Activated naive CD8-positive, alpha-beta T cell treated with anti-CD3 and anti-CD28 coated beads, Interleukin-2, amount 50 U/mL, for 24 hours (primary cell): ENCODE measurements at places on chromosomes 11 and 22.

DNA sequence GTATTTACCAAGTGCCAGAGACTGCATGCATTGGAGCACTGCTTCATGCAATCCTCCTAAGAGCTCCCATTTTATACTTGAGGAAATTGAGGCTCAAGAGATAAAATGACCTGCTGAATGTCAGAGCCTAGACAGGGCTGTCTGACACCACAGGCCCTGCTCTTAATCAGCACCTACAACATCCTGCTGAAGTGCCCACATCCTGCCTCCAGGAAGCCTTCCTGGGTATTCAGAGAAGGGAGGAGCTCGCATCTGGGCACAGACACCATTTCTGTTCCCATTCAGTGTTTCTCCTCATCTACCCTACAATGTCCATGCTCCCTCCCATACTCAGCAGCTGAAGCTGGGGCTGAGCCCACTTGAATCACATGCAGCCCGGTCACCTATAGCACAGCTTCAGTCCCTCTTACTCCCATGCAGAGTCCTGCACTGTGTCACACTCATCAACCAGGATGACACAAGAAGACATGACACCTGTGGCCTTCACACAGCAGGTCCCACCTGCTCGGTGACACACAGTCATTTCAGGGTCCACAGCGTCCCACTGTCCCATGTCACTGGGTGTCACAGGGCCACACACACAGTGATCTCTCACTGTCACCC lies 53.1 kb downstream of the PDE2A start:
- H3K27me3 ChIP-seq: peaks cover 1% of the 10 kb centered on the region
- H3K27ac ChIP-seq: no peak overlapping the region
- DNase-seq: no peak
- no peaks in the 10 kb centered on the region for H3K36me3 ChIP-seq
- peaks cover 16% of the 10 kb centered on the region for H3K4me1 ChIP-seq

DNA sequence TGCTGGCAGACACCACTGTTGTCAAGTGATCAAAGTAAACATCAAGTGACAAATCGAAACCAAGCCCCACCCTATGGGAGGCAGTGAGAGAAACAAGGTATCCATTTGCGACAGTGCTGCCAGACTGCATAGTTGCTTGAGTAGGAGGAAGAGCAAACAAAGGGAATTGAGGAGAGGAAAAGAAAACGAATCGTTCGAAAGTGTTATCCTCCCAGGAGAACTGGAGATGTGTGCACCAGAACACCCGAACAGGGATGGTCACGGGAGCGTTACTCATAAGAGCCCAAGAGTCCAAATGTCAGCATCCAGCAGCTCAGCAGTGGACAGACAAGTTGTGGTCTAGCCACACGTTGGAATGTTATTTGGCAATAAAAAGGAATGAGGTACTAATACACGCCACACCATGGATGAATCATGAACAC lies 58.4 kb upstream of the NUP50 start:
- H3K36me3 ChIP-seq: no peaks in the 10 kb centered on the region
- no peaks in the 10 kb centered on the region for H3K4me1 ChIP-seq
- no peak overlapping the region for H3K27ac ChIP-seq
- H3K4me3 ChIP-seq: no peak overlapping the region

- no peak for DNase-seq
- H3K4me3 ChIP-seq: no peak overlapping the region
- H3K36me3 ChIP-seq: no peaks in the 10 kb centered on the region
These were observed 516.2 kb downstream of the TBC1D22A start for GRCh38 chr22:47278655-47279054.

- peaks cover 12% of the 10 kb centered on the region for H3K27me3 ChIP-seq
- no peak for DNase-seq
- no peaks in the 10 kb centered on the region for H3K36me3 ChIP-seq
- no peak overlapping the region for H3K27ac ChIP-seq
These were observed 80.8 kb upstream of the ANO1 start for GRCh38 chr11:69997352-69997751.

GRCh38 chr11:126419801-126420697 lies 64.6 kb downstream of the ST3GAL4 start:
- peaks cover 10% of the 10 kb centered on the region for H3K27me3 ChIP-seq
- no peak overlapping the region for H3K27ac ChIP-seq
- H3K4me1 ChIP-seq: peaks cover 19% of the 10 kb centered on the region
- no peak for DNase-seq

DNA sequence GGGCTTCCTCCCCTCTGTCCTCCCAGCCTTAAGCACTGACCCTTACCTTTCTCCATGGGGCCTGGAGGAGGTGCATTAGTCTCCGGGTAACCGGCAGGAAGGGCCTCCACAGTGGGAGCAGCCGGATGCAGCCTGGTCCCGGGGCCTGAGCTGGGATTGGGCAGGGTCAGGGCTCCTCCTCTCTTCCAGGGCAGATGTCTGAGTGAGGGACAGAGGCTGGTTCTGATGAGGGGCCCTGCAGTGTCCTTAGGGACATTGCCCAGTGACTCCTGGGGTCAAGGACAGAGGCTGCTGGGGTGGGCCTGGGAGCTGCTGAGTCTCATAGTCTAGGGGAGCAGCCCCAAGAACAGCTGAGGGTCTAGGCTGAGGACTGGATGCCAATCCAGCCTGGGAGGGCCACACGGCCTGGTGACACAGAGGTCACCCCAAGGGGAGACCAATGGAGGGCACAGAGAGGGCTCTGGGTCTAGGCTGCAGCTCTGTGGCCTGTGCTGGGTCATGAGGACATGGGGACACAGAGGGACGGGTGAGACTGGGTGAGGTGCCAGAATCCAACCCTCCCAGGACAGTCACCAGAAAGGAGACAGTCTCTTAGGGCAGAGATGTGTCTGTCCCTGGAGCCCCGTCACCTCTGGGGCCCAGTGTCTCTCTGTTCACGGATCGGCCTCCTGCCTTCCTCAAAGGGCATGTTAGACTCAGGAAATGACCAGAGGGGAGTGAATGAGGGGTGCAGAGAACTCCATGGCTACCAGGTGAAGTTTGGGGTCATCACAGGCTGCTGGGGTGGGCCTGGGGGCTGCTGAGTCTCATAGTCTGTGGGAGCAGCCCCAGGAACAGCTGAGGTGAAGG lies 6.5 kb downstream of the IGLL5 start:
- peaks cover 18% of the 10 kb centered on the region for H3K27me3 ChIP-seq
- peaks cover 4% of the 10 kb centered on the region for H3K4me1 ChIP-seq
- H3K4me3 ChIP-seq: peak overlapping the region; percentile 34
- no peaks in the 10 kb centered on the region for H3K36me3 ChIP-seq
- DNase-seq: no peak

- no peak overlapping the region for H3K4me3 ChIP-seq
- no peak for DNase-seq
- peaks cover 16% of the 10 kb centered on the region for H3K4me1 ChIP-seq
- H3K36me3 ChIP-seq: no peaks in the 10 kb centered on the region
- H3K27ac ChIP-seq: no peak overlapping the region
These were observed 13.1 kb upstream of the DDX6 start for GRCh38 chr11:118804094-118804493.

DNA sequence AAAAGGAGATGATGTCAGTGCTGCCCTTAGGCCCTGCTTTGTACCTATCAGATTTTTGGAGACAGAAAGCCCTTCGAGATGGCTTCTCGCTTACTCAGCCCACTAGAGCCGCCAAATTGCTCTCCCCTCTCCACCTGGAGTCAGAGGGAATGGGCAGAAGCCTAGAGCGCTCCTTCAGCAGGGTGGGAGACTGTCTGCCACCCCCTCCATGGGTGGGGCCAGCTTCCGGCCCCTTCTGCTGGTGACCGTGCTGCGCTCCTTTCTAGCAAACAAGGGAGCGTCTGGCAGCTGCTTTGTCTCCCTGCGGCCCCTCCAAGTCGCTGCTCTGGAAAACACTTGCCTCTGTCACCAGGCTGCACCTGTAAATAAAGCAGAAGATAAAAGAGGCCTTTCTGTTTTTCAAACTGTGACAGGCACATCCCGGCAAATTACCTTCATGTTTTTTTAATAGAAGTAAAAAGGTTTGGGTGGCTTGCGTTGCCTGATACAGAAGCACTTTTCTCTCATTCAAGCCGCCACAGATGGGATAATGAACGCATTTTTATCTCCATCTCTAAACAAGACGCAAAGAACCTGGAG lies 145.7 kb upstream of the NECTIN1 start:
- no peak for DNase-seq
- no peaks in the 10 kb centered on the region for H3K4me1 ChIP-seq
- H3K27me3 ChIP-seq: peaks cover 7% of the 10 kb centered on the region
- no peak overlapping the region for H3K27ac ChIP-seq
- no peaks in the 10 kb centered on the region for H3K36me3 ChIP-seq

- no peaks in the 10 kb centered on the region for H3K36me3 ChIP-seq
- no peaks in the 10 kb centered on the region for H3K4me1 ChIP-seq
- H3K27ac ChIP-seq: no peak overlapping the region
- H3K27me3 ChIP-seq: peaks cover 26% of the 10 kb centered on the region
These were observed 14.3 kb upstream of the ACCSL start for GRCh38 chr11:44033411-44033850.

DNA sequence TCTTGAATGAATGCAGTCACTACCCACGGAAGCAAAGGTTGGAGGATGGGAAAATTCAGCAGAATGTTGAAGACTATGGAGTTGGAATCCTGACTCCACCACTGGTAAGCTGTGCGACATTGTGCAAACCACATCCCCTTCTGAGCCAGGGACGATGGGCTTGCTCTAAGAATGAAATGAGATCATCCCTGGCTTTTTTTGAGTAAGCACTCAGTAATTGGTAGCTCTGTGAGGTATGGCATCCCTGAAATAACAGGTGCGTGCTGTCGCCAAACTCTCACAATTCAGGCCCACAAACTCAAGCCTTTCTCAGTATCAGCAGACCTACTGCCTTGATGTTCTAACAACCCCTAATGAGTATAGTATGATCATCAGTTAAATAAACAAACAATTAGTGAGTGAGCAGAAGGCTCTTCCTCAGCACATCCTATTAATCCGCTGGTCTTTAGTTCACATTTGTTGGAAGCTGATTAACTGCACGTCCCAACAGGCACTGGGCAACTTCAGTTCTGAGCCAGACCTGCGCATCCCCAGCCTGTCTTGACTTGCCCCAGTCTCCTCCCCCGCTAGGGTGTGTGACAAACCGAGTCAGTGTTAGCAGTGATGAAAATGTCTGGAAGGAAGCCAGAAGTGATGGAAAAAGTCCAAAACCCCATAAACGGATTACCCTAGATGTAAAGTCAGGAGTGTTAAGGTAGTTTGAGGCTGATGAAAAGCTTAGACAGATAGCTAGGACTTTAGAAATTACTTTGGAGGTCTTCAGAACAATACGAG lies 235.5 kb downstream of the GRIK4 start:
- H3K27ac ChIP-seq: no peak overlapping the region
- H3K4me1 ChIP-seq: no peaks in the 10 kb centered on the region
- no peaks in the 10 kb centered on the region for H3K36me3 ChIP-seq
- no peak overlapping the region for H3K4me3 ChIP-seq
- peaks cover 3% of the 10 kb centered on the region for H3K27me3 ChIP-seq
- DNase-seq: no peak

DNA sequence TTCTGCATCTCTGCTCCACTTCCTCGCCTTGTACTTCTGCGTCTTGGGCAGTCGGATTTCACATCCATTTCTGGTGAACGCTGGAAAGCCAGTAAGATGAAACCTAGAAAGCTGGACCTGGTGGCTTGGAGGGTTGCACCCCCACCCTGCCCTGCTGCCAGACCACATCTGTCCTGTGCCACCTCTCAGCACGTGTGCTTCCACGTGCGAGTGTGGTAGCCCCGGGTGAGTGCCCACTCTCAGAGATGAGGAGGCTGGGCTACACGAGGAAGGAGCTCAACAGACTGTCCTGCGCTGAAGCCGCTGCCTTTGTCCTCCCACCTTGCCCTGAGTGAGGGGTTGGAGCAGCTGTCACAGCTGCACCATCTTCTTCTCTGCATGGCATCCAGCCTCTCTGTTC lies 77.5 kb downstream of the NTM start:
- H3K36me3 ChIP-seq: no peaks in the 10 kb centered on the region
- no peak for DNase-seq
- H3K27me3 ChIP-seq: peaks cover 5% of the 10 kb centered on the region
- H3K27ac ChIP-seq: no peak overlapping the region

DNA sequence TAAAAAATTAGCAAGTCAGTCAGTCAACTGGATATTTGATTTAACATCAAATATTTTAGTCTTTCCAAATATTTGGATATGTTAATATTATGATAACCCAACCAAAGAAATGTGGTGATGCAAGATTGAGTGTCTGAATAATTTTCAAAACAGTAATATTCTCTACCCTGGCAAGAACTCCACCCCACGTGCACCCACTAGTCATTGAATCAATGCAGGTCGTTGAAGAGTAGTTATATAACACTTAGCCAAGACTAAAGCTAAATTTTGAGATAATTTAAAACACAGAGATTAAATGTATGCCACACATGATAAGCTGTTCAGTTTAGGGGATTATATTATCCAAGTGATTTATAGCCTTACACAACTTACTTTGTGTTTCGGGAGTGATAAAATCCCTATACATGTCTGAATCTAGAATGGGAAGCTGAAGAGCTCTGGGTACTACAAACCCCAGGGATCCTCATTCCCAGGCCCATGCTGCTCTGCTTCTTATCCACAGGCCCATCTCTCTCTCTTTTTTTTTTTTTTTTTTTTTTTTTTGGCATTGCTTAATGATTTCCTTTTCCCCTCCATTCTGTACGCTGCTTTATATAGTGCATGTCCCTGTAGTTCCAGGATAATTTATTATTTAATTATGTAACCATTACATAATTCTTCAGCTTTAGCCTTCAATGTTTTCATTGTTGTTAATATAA lies 392.9 kb downstream of the NTM start:
- no peak overlapping the region for H3K4me3 ChIP-seq
- no peaks in the 10 kb centered on the region for H3K4me1 ChIP-seq
- no peaks in the 10 kb centered on the region for H3K27me3 ChIP-seq
- no peak for DNase-seq

DNA sequence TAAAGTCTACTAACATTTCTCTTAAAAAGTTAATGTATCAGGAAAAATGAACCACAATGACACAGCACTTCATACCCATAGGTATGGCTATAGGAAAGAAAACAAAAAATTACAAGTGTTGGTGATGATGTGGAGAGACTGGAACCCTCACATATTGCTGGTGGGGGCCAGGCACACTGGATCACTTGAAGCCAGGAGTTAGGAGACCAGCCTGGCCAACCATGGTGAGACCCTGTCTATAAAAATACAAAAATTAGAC lies 26.7 kb downstream of the TCF20 start:
- H3K27me3 ChIP-seq: no peaks in the 10 kb centered on the region
- H3K36me3 ChIP-seq: peaks cover 14% of the 10 kb centered on the region
- H3K27ac ChIP-seq: no peak overlapping the region

- DNase-seq: no peak
- no peaks in the 10 kb centered on the region for H3K4me1 ChIP-seq
- H3K36me3 ChIP-seq: no peaks in the 10 kb centered on the region
- H3K27me3 ChIP-seq: no peaks in the 10 kb centered on the region
These were observed 769.4 kb downstream of the DLG2 start for GRCh38 chr11:84857746-84858145.

DNA sequence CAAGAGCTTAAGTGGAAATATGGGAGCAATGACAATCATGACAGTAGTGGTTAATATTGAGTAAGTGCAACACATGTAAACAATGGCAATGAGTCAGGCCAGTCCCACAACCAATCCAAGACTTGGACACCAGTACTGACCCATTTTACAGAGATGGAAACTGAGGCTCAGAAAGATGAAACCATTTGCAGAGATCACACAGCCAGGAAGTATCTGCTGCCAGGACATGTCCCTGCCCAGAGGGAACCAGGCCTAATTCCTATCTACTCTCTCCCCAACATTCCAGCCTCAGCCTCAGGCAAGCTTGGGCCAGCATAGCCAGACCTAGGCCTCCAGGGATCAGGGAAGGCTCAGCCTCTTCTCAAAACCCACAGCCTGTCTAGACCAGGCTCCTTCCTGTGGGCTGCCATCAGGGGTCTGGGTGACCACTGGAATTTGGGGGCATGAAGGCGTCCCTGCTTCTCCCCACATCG lies 395.1 kb downstream of the MN1 start:
- DNase-seq: no peak
- no peaks in the 10 kb centered on the region for H3K36me3 ChIP-seq
- no peak overlapping the region for H3K4me3 ChIP-seq
- H3K4me1 ChIP-seq: no peaks in the 10 kb centered on the region
